ENCODE measurements at places on chromosomes 16 and 17.
A peak's percentile ranks its signal among the peaks of the same experiment; 100 is the strongest.

DNA sequence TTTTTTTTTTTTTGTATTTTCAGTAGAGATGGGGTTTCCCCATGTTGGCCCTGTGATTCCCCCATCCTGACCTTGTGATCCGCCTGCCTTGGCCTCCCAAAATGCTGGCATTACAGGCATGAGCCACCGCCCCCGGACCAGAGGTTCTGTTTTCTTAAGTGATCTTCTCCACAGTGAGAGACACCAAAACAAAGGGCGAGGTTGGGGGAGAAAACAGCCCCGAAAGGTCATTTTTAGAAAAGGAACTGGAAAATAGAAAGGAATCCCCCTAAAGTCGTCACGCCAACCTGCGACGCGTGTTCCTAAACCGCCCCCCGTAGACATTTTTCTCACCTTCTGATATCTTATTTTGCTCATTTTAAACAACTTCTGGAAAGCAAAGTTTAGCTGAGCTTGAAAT lies 6.1 kb upstream of the AXIN2 start:
- no peak for DNase-seq

DNA sequence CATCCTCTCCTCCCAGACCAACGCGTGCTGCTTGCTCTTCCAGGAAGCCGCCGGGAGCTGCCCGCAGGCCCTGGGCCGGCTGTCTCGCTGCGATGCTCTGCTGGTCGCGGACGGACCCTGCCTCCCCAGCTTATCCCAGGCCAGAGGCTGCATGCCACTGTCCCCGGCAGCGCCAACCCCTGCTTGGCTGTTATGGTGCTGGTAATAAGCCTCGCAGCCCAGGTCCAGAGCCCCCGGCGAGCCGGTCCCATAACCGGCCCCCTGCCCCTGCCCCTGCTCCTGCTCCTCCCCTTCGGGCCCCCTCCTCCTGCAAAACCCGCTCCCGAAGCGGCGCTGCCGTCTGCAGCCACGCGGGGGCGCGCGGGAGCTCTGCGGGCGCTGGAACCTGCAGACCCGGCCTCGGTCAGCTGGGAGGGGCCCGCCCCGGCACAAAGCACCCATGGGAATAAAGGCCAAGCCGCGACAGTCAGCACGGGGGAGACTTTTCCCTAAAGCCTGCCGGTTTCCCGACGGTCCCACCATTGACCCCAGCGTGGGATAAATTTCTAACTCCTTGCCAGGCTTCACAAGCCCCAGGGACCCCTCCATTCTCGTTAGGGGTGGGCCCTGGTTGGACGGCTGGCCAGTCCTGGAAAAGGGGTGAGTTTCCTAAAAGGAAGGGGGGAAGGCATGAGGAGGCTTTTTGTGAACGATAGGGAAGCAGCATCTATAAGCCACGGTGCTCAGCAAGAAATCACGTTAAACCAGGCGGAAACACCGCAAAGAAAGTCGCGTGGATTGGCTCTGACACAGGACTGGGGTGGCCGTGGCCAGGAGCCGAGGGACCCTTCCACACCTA lies 11.2 kb downstream of the ENPP7 start:
- DNase-seq = peak; percentile 55

DNA sequence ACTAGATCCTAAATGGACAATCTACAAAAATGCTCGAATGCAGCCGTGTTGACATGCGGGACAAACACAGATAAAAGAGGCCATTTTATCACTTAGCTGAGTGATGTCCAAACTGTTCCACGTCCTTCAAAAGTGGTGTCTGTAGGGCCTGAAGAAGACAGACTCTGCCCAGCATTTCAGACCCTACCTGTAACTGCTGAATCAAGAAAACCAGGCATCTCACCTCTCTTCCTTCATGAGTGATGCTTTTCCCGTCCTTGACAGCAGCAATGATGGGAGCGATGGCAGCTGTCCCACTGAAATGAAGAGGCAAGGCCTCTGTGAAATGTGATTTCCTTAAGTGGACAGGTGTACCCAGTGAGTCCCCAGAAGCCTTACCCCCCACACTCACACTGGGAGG lies 12.3 kb downstream of the ELAC2 start:
- DNase-seq = no peak

- no peak for DNase-seq
Observed at GRCh38 chr17:50790618-50791017, 23.3 kb upstream of the ANKRD40CL start.

DNA sequence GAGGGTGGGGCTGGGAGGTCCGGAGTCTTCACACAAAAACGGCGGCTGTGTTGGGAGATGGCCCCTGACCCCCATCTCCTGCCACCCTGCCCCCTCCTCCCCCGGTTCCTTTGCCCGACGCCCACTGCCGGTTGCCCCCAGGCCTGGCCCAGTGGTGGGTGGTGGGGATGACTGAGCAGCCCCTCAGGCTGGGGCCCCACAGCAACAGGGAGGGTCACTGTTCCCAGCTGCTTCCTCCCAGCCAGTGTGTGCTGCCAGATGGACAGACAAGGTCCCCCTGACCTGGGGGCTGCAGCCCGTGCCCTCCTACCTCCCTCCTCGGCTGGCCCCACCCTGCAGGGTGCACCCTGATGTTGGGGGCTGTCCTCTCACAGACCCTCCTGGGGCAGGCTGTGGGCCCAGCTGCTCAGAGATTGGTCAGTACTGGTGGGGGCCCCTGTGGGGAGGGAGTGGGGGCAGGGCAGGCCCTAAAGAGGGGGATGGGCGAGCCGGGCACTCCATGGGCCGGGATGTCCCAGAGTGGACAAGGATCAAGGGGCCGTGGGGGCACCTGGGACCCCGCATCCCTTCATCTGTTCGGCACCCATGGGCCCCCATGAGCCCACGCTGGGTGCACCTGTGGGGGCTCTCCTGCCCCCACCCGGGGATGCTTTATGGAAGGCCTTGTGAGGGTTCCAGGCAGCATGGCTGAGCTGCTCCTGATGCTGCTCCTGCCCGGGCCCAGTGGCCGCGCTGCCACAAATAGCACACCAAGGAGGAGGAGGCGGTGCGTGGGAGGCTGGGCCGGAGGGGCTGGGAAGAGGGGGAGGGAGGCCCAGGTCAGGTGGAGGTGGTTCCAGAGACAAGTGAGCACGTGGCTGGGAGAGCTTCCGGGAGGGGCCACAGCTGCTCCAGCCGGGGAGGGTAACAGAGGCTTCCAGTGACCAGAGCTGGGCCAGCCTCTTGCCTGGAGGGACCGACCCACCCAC lies 5.1 kb downstream of the C1QTNF8 start:
- DNase-seq = no peak

GRCh38 chr16:88464447-88465318 lies 11.6 kb downstream of the ZFPM1 start:
- no peak for DNase-seq

DNA sequence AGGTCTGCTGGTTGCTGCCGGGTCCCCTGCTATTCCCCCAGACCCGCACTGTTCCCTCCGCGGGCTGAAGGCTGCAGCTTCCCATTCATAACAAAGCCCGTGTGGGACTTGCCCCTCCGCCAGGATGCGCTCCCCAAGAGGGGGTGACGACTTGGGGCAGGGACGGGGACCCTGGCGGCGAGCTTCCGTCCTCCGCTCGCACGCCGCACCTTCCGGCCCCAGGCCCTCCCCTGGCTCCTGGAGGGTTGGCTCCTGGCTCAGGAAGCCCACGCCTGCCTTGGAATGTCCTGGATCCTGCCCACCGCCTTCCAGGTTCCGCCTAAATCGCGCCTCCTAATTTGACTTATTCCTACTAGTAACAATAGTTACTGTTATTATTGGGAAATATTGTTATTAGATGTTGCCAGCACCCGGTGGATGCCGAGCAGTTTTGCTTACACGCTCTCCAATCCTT lies 1.1 kb upstream of the TFAP4 start:
- DNase-seq = peak; percentile 23

- DNase-seq = no peak
Observed at GRCh38 chr17:59178266-59178985, 22.9 kb downstream of the PRR11 start.

- no peak for DNase-seq
Observed at GRCh38 chr17:43962479-43962878, 8.7 kb upstream of the PYY start.

DNA sequence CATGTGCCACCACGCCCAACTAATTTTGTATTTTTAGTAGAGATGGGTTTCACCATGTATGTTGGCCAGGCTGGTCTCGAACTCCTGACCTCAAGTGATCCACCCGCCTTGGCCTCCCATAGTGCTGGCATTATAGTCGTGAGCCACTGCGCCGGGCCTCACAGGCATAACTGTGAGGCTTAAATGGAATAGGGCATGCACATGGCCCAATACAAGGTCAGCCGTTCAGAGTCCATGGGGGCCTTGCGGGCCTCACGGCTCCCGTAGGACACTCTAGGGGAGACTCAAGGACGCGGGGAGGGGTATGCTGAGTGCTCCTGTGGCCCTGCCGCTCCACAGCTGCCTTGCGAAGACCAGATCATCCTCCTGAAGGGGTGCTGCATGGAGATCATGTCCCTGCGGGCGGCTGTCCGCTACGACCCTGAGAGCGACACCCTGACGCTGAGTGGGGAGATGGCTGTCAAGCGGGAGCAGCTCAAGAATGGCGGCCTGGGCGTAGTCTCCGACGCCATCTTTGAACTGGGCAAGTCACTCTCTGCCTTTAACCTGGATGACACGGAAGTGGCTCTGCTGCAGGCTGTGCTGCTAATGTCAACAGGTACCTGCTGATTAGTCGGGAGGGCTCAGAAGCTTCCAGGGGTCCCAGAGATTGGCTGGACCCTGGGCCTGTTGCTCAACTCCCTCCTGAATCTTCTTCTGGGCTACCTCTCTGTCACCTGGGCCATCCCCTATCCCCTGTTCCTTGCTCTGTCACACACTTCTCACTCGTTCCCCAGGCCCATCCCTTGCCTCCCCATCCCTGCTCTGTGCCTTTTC lies 12.3 kb downstream of the NR1D1 start:
- DNase-seq = no peak

DNA sequence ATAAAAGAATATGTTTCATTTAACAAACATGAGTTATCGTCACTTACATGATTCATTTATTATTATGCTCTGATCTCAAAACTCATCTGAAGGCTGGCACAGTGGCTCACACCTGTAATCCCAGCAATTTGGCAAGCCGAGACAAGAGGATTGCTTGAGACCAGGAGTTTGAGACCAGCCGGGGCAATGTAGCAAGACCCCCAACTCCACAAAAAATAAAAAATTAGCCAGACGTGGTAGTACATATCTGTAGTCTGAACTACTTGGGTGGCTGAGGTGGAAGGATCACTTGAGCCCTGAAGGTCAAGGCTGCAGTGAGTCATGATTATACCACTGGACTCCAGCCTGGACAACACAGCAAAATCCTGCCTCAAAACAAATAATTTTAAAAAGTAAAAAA lies 16.0 kb downstream of the APPBP2 start:
- DNase-seq = no peak

DNA sequence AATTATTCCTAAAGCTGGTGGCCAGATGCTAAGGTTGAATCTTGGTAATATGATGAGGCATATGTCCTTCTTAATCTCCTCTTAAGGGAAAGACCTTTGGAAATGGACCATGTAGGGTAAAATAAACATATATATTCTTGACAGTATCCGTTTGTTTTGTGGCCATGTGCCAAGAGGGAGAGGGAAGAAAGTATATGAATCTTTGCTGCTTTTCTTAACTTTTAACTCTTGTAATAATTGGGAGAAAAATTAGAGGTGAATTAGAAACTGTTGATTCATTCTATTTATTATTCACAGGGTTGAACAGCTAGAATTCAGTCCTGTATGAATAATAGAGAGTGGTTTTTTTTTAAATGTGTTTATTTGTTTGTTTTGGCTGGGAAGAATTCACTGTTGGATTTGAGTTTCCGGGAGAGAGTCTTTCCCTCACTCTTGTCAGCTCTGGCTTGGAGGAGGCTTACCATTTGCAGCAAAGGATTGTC lies 31.6 kb downstream of the AATF start:
- DNase-seq = no peak

DNA sequence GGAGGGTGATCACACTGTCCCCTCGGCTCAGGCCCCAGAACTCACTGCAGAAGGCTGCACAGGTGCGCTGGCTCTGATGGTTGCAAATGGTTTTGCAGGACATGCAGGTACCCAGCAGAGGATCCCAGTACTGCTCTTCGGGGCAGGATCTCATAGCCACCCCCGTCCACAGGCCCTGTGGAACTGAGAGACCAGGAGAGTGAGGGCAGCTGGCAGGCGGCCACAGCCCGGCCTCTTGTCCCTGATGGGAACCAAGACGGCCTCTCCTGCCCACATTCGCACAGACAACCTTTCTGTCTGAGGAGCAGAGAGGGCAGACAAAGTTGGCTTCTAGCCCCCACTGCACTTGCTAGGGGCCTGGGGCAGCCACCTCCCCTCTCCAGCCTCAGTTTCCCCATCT lies 19.5 kb downstream of the TNFRSF13B start:
- DNase-seq = no peak

DNA sequence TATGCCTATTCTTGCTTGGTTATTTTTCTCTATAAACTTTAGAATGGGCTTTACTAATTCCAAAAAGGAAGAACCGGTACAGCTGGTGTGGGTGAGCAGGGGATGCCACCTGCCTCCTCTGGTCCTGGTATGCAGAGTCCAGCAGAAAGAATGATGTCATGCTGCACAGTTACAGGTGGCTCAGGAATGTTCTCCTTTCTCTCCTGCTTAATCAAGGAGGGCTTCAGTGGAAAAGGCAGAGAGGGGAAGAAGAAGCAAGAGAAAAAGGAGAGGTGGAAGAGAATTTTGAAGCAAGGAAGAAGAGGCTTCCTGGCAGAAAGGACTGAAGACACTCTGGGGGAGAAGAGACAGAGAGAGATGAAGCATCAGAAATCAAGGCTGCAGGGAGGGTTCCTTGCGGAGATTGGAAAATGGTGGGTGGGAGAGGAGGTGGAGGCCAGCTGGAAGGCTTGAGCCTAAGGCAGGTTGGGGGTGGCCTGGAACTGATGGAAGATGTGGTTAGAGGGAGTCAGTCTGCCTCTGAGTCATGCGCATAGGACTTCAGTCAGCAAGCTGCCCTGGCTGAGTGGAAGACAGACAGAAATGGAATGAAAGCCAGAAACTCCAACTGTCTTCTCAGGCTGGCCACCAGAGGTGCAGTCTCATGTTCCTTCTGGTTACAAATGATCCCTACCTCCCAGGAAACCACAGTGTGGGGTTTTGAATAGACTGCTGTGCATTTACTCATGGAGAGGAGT lies 64.6 kb upstream of the CRHR1 start:
- DNase-seq = no peak

DNA sequence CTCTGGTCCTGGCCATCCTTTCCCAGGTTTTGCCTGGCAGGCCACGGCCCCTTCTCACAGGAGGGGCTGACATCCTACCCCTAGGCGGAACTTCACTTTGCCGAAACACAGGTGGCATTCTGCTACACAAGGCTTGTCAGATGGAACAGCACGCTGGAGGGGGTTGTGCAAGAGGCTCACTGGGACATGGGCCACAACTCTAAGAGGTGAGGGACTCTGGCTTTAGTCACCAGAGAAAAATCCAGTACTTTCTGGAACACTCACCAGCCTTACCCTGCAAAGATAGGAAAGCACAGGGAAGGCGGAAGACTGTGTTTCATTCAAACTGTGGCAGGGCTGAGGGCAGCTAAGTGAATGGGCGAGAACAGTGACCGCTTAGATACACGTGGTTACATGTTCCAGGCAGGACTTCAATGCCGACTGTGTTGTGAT lies 18.3 kb downstream of the CDC42EP4 start:
- DNase-seq = no peak

DNA sequence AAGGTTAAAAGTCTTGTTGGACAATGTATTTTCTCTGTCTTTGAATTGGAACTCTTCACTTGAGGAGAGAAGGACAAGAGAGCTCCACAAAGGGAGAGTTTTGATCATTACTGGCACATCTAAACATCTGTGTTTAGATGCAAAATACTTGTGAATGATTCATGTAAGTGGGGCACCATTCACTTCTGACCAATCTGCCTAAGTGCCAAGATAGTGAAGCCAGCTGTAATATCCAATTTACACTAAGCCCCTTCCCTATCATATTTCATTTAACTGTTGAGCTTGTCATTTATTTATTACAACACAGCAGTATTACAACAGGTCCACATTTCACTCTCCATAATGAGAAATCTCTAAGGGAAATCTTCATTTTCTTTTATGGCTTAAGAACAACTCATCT lies 832.3 kb upstream of the GOT2 start:
- no peak for DNase-seq

Data from CD4-positive, alpha-beta T cell treated with Interleukin-4 for 4 hours (primary cell).